ENCODE measurements at places on chromosomes 4 and X.

GRCh38 chr4:69749771-69750170 is 10.6 kb downstream of the SULT1B1 start:
- DNase-seq, result peak; percentile 65

DNA sequence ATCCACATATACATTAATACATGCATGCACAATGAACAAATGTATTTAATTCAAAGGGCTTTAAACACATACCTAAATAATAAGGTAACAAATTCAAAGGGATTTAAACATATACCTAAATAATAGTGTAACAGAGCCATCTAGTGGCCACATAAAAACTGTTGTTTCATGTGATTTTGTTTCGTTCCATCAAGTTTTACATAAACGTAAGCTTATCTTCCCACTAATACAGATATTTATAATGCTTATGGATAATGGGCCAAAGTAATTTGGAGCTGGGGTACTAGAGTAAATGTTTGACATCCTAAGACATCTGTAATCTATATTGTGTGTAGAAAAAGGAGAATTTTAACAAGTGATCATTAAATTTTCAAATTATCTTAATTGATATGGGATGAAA is 82.3 kb downstream of the PRSS12 start:
- DNase-seq, result peak; percentile 47

DNA sequence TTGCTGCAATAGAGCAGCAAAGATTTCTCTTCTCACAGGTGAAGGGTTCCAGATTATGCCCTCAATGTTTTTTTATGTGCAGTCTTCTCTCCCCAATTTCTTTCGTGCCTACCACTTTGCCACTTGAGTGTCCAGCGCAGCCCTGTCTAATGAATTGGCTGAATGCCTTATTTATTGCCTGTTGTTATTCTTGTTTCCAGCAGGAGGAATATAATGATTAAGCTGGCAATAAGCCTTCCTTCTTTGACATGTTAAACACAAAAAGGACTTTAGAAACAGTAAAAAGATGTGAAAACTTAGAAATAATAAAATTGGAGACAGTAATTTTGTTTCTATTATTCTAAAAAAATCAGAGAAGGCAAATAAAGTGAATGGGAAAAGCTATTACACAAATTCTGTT is 34.6 kb upstream of the FRAS1 start:
- DNase-seq, result no peak

DNA sequence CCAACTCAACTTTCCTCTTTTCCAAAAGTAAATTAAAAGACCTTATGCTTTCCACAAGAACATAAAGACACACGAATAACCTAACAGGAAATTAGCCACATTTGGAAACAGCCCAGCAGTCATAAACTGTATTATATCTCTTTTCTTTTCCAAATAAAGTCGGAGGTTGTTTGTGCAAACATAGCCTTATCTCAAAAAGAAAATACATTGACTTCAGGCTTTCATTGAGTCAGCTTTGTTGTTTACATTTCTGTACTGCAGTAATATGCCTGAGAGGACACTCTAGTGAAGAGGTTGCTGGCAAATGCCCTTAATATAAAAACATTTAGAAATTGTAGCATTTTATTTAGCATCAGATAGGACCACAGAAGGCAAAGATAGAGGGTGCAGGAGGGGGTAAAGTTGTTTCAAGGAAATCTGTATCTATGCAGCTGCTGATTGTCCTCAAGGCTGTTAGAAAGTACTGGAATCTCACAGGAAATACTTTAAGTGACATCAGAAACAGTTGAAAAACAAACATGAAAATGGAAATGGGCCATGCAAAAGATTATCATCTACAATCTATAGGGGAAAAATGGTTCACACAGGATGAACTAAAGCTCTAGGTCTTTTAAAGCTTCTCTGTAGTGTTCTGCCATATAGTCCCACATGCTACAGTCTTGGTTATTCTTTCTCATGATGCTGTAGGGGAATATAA is 14.5 kb downstream of the LNX1 start:
- no peak for DNase-seq

- DNase-seq, result no peak
These were observed 18.6 kb downstream of the MEPE start for GRCh38 chr4:87851332-87851731.
